ENCODE measurements at places on chromosomes 11 and 22.
A peak's percentile ranks its signal among the peaks of the same experiment; 100 is the strongest.

GRCh38 chr11:64563966-64564365, 27.1 kb upstream of the SLC22A12 start:
- DNase-seq: no peak

DNA sequence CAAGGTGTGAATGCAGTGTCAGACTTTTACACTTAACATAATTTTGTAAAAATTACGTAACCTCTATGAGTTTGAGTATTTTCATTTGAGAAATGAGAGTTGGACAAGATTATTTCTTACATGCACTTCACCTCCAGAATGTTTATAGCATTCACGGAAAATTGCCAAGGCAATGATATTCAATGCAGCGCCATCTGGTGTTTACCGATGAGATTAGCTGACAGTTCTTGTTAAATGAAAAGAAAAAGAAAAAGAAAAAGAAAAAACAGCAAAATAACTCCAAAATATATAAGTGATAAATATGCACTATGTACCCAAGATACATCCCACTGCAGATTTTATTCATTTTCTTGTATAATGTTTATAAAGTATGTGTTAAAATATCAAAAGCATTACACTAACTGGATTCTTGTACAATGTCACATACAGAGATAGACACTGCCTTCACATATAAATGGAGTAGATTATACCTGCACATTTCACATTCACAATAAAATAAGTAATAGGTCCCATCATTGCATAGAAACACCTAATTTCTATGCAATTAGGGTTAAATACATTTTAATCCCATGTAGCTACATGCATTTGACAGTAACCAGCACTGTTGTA, 976.3 kb upstream of the FAT3 start:
- peak; percentile 58 for DNase-seq

DNA sequence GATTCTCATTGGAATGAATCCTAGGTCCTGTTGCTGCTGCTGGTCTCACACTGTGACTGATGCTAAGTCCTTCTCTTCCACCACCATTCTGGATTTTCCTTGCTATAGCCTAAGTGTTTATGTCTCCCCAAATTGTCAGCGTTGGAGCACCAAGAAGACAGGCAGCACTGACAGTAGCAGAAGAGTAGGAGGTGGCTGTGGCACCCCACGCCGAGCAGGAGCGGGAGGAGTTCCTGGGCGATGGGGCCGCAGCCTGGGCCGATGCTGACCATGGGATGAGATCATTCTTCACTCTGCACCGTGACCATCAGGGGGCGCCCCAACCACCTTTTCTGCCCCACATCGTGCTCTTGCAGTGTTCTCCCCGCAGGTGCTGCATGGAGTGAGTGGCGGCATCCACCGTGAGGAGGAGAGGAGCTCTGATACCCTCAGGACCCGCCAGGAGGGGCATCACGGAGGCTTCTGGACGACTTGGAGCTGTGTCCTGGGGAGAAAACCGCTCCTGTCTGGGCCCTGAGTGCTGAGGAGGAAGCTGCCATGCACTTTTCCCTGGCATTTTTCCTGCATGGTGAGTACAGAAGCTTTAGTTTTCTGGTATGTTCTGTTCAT, 57.0 kb downstream of the LRRC74B start:
- peak; percentile 47 for DNase-seq

DNA sequence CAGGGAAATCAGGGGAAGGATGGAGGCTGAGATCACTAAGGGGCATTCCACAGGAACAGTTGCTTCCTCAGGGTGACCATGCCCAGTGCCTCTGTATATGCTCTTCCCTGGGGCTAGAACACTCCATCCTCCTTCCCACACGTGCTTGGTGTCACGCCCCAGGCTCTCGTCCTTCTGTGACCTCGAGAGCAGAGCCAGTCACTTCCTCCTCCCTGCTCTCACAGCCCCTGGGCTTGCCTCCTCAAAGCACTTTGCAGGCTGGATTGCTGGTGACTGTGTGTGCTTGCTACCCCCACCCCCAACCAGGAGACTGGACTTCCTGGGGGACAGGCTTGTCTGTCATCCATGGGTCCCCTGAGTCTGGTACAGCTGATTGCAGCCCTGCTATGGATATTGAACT, 56.5 kb upstream of the AMPD3 start:
- no peak for DNase-seq

GRCh38 chr11:113287801-113288200, 26.6 kb upstream of the TTC12 start:
- no peak for DNase-seq

DNA sequence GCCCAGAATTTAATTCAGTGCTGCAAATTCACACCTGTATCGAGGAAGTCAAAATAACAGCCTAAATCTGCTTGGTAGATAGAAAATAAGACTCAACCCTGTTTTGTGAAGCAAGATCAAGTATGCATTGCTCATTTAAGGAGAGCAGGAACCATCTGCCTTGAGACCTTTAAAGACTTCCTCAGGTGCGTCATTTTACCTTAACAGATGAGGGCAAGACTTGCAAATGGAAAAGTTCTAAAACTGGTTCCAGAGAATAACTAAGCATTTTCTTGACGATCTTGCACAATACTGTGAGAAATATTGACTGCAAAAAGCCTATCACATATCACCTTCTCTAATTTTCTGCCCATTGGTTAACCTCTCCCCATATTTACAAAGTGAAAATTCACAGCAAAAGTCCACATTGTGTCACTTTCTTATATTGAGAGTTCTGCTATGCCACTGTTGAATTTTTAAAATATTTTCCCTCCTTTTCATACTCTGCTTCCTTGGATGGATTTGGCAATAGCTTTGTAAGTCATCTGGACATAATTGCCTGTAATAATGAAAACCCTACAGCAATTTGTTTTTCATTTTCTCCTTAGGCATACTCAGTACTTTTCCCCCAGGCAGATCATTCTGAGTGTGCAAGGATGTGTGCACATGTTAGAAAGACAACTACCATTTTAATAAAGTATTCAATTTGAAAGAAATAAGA, 234.2 kb downstream of the AASDHPPT start:
- DNase-seq: no peak

DNA sequence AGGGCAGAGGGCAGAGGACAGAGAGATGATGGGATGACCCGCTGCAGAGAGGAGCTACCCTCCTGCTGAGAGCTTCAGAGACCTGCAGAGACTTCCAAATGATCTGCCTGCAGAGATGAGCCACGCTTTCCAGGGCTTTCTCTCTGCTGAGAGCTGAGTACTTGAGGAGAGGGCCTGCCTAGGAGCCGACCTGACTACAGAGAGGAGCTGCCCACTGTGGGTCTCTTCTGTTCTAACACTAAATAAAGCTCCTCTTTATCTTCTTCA, 45.9 kb upstream of the SC5D start:
- no peak for DNase-seq

GRCh38 chr11:31655483-31655882, 145.9 kb downstream of the ELP4 start:
- no peak for DNase-seq

- peak; percentile 24 for DNase-seq
Measured at GRCh38 chr11:15770798-15771414, 585.4 kb downstream of the SOX6 start.

GRCh38 chr11:40178470-40178869, 1281.0 kb downstream of the LRRC4C start:
- DNase-seq: no peak

Measured in pons (tissue), 1 donor.